Stomach (tissue), 19 donors: ENCODE measurements at places on chromosomes 12 and 14. TPM values are rescaled to one million over a fixed set of nuclear protein-coding genes. Genes with fewer than 3 reads are reported as not detected.

DNA sequence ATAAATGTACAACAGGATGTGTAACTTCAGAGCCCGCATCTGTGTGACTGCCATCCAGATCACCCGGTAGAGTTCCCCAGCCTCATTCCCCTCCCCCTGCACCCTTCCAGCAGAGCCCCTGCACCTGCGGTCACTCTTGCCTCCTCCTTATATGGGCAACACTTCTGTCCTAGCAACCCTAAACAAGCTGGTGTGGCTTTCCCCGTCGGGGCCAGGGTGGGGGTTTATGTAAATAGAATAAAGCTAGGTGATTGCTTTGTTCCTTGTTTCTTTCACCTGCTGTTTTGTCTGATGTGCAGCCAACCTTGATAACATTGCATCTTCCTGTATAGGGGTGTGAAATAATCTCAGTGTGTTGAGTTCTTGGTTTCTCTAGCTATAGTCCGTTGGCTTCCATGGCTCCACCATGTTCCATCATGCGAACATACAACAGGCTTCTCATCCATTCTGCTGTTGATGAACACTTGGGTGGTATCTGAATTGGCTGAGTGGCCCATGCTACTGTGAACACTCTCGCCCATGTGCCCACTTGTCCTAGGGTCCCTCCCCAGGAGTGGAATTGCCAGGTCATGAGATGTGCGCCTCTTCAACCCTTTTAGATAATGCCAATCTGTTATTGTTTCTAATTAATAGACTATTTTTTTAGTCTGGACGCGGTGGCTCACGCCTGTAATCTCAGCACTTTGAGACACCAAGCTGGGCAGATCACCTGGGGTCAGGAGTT lies 102.2 kb downstream of the KIF26A start:
- peak; percentile 21 for DNase-seq

GRCh38 chr12:6821591-6822425 lies at the start of gene GPR162:
TSS of gene GPR162 (plus strand) at chr12:6821821. CDS start at chr12:6823899, 2,078 bp downstream.
- DNase-seq, result peak; percentile 91

DNA sequence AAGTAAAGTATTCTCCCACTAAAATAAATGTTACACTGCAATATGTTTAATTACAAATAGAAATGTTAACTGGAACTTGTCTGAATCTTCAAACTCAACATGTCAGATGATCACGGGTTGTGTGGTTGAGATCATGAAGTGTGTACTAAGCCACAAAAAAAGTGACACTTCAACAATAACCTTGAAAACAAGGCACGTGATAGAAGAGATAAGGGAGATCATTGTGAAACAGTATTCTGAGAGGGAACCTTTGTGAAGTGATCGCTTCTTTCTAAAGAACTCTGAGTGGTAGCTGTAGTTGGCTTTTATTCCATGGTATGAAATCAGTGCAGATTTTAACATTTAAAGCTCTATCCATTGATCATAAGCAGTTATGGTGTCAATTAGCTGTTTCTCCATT lies 60.0 kb downstream of the LIN52 start:
- DNase-seq, result no peak

GRCh38 chr12:40325349-40325960 lies 100.7 kb downstream of the LRRK2 start:
- DNase-seq, result no peak

TAS2R9 gene
- not detected for polyA plus RNA-seq

PPFIA2 gene
- polyA plus RNA-seq, result 0.87 TPM
